IgD-negative memory B cell (primary cell): ENCODE measurements at places on chromosomes 4 and X. TPM values are rescaled to one million over a fixed set of nuclear protein-coding genes. Genes with fewer than 3 reads are reported as not detected.

Gene TLR10
- 183 TPM for polyA plus RNA-seq

Gene FOXP3
- polyA plus RNA-seq: 0.09 TPM

Gene CLDN2
- polyA plus RNA-seq: not detected

Gene ACE2
- polyA plus RNA-seq: not detected

Gene MAGEC1
- polyA plus RNA-seq: not detected
